ENCODE measurements at places on chromosomes 5 and 9.

DNA sequence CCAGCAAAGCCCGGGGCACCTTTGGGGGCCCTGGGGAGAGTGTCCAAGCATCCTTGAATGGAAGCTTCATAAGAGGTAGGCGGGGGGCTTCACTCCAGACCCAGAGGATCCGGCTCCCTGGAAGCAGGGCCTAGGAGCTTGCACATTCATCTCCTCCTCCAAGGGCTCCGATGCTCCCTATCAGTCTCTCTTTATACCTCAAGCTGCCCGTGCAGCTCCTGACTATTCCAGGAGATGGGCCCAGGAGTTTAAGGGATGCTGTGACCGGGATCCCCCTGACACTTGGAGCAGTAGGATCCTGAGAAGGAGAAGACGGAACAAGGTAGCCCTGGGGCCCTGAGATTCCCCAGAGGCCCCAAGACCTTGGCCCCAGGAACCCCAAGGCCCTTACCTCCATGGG lies 25.9 kb downstream of the CSF1R start:
- DNase-seq, result no peak

DNA sequence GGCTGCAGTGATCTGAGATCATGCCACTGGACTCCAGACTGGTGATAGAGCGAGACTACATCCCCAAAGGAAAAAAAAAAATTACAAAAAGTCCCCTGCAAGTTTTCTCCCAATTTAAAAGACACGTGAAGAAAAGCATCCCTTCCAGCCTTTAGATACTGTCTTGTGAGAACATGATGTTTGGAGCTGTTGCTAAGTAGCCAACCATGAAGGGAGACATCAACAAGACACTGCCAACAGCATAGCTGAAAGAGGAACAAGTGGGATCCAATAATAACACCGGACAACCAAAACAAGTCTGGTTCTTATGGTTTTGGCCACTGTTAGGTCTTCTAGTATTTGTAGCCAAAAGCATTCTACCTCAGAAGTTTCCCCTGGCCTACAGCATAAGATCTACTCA lies 118.9 kb upstream of the CCDC180 start:
- DNase-seq, result no peak

DNA sequence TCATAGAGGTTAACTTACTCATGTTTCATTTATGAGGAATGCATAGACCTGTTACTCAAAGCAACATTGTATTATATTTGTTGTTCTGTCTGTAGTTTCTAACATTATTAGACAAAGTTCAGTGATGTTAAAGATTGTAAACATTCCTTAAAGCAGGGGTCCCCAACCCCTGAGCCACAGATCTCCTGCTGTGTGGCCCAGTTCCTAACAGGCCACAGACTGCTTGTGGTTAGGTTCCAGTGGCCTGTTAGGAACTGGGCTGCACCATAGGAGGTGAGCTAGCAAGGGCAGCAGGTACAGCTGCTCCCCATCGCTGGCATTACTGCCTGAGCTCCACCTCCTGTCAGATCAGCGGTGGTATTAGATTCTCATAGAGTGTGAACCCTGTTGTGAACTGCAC lies 181.1 kb downstream of the KDM4C start:
- DNase-seq, result no peak

GRCh38 chr5:75340714-75341478 lies 3.9 kb downstream of the HMGCR start:
- DNase-seq, result no peak

DNA sequence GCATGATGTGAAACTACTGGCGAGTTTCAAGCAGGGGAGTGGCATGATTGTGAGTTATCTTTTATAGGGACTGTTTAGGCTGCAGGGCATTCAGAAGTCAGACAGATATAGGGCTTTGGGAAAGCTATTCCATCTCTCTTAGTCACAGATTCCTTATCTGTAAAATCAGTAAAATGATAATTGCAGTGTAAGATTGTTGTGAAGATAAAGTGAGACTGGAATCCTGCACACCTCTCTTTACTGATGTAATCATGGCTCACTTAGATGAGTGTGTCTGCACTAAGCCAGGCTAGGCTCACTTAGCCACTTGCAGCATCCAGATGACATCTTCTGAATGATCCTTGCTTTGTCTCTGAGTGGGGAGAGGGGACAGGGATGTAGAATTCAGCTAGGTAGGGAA lies 81.8 kb upstream of the MAMDC2 start:
- no peak for DNase-seq

DNA sequence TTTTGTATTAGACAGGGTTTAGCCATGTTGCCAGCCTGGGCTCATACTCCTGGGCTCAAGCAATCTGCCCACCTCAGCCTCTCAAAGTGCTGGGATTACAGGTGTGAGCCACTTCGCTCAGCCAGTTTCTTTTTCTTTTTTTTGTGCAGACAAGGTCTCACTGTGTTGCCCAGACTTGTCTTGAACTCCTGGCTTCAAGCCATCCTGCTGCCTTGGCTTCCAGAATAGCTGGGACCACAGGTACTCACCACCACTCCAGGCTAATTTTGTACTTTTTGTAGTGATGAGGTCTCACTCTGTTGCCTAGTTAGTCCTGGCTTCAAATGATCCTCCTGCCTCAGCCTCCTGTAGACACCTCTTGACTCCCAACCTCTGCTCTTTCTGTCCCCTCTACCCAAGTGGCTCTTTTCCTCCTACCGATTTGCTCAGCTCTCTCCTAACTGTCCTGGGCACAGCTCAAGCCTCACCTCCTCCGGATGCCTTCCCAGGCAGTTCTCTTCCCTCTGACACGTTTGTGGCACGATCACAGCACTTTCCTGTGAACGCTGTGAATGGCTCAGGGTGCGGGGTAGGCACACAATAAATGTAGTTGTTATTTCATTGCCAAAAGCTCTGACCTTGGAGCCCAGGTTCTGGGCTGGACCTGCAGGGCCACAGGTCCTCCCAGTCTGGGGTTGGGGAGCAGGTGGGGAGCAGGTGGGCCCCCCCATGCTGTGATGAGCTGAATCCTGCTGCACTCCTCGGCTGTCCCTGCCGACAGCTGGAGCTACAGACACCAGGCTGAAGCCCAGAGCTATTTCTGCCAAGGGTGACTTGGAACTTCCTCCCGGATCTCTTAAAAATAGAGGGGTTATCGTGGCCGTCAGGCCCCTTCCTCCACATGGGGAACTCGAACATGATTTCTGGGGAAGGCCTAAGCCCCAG lies 23.9 kb downstream of the GFI1B start:
- no peak for DNase-seq

DNA sequence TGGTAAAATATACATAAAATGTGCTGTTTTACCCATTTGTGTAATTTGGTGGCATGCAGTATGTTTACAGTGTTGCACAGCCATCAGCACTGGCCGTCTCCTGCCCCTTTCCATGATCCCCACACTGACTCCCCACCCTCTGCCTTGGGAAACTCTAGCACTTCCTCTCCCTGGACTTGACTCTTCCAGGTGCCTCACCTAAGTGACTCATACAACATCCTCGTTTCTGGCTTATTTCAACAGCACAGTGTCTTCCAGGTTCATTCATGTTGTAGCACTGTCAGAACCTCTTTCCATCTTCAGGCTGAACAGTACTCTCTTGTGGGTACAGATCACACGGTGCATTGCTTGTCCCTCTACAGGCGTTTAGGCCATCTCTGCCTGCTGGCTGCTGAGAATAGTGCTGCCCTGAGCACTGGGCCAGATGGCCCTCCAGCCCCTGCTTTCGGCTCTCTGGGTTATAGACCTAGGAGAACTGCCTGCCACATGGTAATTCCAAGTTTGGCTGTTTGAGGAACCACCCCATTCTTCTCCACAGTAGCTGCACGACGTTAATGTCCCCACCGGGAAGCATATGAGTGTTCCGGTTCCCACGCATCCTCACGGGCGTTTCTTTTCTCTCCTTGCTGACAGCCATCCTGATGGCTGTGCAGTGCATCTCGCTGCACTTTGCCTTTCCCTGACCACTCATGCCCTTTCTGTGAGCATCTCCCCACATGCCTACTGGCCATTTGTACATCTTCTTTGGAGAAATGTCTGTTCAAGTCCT lies 211.8 kb downstream of the FANCC start:
- no peak for DNase-seq
